ENCODE measurements at places on chromosomes 1 and 21.

DNA sequence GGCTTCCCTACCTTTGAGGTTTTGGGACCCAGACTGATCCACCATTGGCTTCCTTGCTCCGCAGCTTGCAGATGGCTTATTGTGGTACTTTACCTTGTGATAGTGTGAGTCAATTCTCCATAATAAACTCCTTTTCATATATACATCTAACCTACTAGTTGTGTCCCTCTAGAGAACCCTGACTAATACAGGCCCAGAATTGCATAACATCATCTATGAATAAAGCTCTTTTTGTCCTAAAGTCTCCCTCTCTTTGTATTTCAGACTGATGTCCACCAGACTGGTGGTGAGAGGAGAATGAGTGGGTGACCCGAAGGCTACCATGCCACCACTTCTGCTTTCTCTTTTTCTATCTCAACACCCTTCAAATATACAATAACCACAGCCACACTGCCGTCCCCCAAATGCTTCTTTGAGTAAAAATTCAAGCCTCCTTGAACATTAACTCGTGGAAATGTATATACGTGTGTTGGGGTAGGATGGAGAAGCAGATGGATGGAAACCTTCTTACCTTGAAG is 265.7 kb downstream of the PTBP2 start:
- DNase-seq = no peak

GRCh38 chr1:55560266-55560665 is 345.1 kb upstream of the USP24 start:
- no peak for DNase-seq

GRCh38 chr1:211613951-211614350 is 35.0 kb upstream of the SLC30A1 start:
- no peak for DNase-seq

DNA sequence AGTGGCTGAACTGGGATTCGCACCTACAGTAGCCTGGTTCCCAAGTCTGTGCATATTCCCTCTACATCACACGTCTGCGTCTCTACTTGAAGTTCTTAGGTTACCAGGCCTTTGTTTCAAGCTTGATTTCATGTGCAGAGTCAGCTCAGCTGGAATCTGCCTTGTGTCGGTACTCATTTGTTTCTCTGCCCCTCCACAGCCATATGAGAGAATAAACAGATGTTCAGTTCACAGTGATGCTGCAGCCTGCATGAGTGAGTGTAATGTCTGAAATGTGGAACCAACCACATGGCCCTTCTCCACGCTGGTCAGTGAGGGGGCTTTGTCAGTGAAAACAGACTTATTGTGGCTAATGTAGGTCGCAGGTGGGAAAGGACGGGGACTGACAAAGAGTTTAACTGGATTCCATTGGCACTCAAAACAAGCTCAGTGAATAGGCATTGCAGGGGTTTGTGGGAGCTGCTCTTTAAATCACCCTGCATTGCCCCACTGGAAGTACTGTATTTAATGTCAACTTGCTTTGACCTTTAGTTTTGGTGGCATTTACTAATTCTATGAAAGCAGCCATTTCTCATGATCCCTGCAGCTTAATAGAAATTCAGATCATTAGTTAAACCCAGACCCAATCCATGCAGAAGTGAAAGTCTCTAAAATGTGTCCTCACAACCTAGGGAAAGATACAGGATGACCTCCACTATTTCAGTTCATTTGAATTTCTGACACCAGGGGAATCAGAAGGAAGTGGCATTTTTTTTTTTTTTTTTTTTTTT is 136.4 kb upstream of the FAM78B start:
- DNase-seq = no peak

GRCh38 chr1:51997974-51998382 is 7.5 kb upstream of the RAB3B start:
- DNase-seq = no peak

- peak; percentile 10 for DNase-seq
These were observed 111.9 kb upstream of the L1TD1 start for GRCh38 chr1:62082456-62083363.

GRCh38 chr1:209816923-209817322 is 10.8 kb upstream of the UTP25 start:
- DNase-seq = no peak

DNA sequence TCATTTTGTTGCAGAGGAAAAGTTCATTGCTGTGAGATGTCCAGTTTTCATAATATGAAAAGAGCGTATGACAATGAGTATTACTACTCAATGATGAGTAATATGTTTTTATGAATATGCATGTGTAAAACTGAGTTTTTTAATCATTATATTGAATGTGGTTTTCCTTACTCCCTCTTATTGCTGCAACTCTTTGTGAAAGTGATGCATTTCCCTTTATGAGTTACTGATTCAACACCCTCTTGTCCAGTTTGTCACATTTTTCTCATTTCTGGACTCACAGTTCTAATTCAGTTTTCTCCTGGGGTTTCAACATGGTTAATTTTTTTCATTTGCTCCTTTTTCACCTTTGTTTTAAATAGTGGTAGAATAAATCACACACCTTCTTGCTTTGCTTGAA is 35.2 kb upstream of the KCNJ15 start:
- no peak for DNase-seq

DNA sequence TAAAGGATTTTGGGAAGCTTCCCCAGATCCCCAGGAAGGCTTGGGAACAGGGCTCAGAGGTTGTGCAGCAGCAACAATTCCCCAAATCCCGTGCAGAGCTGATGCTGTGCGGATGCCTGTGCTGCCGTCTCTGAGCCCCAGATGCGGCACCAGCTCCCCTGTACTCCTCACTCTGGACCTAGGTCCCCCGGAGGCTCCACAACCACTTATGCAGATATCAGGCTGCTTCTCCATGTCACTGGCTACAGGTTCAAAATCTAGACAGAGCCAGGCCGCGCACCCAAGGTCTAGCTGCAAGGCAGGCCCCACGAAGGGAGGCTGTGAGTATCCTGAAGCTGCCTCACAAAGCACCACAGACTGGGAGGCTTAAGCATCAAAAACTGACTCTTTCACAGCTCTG is 81.6 kb downstream of the PDE9A start:
- no peak for DNase-seq

DNA sequence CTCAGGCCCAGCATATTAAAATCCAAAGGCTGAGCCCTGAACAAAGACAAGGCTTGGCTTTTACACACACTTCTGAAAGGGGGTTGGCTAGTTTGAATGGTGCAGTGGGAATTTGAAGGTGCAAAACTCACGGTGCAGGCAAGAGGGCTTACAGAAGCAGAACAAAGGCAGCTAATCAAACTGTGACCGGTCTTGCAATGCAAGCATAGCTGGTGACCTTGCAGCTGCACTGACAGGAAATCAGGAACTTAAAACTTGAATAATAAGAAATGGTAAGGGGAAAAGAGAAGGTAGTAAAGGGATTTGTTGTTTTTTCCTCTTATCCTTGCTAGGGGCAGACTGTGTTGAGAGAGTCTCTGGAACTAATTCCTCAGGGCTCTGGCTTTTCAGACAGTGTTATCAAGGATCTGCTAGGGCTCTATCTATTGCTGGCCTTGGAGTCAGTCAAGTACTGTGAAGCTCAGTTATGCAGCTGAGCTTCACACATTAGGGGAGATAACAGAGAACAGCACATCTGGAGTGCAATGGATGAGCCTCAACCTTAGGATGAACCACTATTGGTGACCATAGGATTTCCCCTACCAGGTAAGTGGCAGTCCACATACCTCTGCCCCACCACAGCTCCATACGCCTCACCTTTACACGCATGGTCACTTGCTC is 97.6 kb downstream of the PPIAL4G start:
- no peak for DNase-seq

DNA sequence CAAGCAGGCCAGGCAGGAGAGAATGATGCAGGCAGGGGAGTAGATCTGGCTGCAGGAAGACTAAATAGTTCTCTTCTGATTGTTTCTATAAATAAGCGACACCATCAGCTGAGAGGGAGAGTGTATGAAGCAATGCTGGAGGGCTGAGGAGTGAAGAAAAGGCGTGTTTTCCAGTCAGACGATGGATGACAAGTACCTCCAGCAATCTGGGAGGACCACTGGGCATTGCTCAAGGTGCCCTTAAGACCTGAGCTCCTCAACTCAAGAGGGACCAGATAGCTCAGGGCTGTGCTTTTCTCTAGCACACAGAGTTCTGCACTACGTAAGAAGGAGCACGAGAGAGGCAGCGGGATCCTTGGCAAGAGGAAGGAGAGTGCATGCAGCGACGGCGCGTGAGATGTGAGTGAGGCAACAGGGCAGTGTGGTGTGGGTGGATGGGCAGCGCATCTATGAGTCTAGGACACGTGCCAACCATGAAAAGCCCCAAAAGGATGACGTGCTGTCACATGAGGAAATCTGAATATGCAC is 36.0 kb downstream of the PABPC4 start:
- DNase-seq = no peak

DNA sequence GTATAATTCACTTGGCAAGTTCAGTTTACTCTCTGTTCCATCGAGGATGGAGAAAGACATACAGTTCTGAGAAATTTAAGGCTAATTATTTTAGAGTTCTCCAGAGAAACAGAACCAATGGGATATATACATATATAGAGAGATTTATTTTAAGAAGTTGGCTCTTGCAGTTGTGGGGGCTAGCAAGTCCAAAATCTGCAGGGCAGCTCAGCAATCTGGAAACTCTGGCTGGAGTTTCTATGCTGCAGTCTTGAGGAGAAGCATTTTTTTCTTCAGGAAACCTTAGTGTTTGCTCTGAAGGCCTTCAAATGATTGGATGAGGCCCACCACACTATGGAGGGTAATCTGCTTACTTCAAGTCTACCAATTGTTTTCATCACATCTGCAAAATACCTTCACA is 34.6 kb downstream of the TRAF5 start:
- no peak for DNase-seq

DNA sequence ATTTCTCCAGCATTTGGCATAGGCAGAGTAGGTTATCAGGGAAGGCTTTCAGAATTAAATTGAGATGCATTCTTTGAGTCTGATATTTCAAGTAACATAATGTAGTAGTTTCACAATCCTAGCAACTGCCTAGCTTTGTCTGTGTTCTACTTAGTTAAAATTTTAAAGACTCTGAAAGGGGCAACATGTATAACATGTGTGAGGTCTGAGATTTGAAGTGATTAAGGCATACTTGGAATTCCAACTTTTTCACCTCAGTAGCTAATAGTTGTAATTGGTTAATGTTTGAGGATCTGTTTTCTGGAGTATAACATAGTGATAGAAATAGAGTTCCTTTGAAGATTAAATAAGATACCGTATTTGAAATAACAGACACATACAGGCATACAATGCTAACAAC is 335.2 kb upstream of the BEND5 start:
- no peak for DNase-seq

DNA sequence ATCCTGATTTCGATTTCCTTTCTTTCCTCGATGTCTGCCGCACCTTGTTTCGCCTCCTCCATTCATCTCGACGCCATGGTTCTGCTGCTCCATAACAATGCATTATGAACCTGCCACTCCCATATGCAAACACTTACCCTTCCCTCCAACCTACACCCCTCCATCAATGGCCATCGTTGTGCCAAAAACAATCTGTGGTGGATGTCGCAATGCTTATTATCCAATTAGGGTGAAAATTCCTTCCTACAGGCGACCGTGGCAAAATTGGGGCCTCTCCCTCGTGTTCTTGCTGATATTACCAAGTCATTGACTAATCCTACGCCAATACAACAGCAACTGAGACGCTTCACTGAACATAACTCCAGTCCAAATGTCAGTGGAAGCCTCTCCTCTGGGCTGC is 40.3 kb downstream of the CLEC20A start:
- DNase-seq = no peak

- no peak for DNase-seq
These were observed 52.5 kb downstream of the ZNF684 start for GRCh38 chr1:40583980-40584379.

GRCh38 chr21:34807881-34808568 is 139.2 kb downstream of the CLIC6 start:
- peak; percentile 44 for DNase-seq

All from activated CD4-positive, alpha-beta T cell treated with anti-CD3 and anti-CD28 coated beads, Interleukin-2, amount 50 U/mL, for 4 hours (primary cell).